ENCODE measurements at places on chromosomes 2 and 18.

DNA sequence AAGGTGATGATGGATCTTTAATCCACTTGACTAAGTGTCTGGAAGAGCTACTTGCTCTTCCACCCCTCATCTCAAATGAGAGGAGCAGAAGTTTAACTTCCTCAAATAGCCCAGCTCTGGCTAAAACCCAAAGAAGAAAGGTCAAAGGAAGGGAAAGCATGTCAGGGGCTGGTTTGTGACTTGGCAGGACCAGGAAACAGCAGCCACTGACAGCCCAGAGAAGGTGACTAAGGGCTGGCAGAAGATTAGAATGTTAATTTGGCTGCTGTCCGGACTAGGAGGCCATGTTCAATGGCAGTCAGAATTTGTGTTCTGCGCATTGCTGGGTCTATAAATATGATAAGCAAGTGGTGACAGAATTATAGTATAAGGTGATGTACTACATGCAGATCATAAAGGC, 386.2 kb downstream of the SETBP1 start:
- peak; percentile 89 for DNase-seq

DNA sequence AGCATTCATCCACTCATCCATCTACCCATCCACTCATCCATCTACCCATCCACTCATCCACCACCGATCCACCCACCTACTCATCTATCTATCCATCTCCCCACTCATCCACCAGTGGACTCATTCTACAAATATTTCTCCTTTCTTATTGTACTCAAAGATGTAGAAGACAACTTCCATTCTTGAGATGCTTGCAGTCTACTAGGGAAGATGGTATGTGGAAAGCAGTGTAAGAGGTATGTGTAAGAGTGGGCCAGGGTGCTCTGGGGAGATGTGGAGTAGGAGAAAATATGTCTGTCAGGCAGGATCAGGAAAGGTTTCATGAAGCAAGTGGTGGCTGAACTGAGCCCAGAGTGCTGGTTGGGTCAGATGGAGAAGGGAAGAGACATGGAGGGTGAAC, 150.8 kb downstream of the CELF4 start:
- no peak for DNase-seq

DNA sequence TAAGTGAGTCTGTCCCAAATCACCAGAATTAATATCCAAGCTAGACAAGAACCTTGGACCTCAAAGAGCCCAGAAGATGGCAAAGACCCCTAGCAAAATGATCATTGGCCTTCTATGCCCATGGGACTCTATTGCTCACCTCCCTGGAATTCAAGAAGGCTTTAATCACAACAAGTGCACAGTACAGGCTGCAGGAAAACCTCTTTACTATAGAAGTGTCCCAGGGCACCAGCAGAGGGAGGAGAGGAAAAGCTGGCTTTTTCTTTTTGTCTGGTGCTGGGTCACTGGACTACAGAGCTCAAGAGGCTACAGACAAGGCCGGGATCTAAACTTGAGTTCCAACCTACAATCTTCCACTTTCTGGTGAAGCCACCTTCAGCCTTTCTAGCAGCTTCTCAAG, 88.3 kb upstream of the PPP1CB start:
- no peak for DNase-seq

GRCh38 chr2:195451160-195451559, 205.9 kb upstream of the SLC39A10 start:
- no peak for DNase-seq

- no peak for DNase-seq
Measured at GRCh38 chr18:73264562-73264921, 396.8 kb upstream of the NETO1 start.

DNA sequence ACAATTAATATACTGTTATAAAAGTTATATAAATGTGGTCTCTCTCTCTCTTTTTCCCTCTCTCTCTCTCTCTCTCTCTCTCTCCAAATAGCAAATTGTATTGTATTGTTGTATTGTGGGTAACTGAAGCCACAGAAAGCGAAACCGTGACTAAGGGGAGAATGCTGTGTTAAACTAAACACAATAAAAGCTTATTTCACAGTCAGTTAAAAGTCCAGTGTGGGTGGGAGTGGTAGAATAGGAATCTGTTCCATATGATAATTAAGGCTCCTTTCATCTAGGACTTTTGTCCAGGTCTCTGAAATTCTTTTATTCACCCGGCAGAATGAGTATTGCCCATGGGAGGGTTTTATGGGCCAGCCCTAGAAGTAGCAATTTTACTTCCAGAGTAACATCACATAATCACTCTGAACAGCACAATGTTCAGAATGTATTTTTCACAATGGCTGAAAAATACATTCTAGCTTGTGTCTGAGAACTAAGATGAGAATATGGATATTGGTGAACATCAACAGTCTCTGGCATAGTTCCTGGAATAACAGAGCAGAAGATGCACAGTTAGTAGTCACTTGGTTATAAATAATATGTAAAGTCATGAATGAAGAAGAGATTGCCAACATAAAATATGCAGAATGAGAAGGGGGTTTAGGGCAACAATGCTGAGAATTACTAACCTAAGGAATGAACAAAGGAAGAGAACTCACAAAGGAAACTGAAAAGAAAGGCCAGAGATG, 399.1 kb downstream of the PLCL1 start:
- no peak for DNase-seq

- DNase-seq: peak; percentile 36
Measured at GRCh38 chr2:72057308-72057707, 90.4 kb downstream of the CYP26B1 start.

- DNase-seq: no peak
Measured at GRCh38 chr2:197223451-197223850, 87.1 kb downstream of the ANKRD44 start.

GRCh38 chr2:32680942-32681341, 53.1 kb downstream of the TTC27 start:
- no peak for DNase-seq

GRCh38 chr18:13517369-13517768, 209.0 kb downstream of the FAM210A start:
- DNase-seq: no peak

DNA sequence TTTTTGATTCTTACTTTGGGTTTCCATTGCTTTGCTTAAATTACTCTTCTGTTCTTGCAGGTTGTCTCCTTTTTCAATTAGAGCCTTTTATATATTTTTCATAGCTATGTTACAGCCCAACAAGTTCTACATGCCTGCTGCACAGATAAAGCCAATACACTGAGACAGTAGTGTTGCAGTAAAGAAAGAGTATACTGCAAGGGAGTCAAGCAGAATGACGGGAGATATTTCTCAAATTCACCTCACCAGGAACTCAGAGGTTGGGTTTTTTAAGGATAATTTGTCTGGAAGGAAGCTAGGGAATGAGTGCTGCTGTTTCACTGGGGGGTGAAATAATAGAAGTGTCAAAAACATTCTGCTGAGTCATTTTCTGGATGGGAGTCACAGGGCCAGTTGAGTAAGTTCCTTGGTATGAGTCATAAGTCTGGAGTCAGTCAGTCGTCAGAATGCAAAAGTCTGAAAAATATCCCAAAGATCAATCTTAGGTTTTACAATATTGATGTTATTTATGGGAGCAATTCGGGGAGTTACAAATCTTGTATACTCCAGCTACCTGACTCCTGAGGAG, 193.0 kb upstream of the RGPD4 start:
- peak; percentile 80 for DNase-seq

DNA sequence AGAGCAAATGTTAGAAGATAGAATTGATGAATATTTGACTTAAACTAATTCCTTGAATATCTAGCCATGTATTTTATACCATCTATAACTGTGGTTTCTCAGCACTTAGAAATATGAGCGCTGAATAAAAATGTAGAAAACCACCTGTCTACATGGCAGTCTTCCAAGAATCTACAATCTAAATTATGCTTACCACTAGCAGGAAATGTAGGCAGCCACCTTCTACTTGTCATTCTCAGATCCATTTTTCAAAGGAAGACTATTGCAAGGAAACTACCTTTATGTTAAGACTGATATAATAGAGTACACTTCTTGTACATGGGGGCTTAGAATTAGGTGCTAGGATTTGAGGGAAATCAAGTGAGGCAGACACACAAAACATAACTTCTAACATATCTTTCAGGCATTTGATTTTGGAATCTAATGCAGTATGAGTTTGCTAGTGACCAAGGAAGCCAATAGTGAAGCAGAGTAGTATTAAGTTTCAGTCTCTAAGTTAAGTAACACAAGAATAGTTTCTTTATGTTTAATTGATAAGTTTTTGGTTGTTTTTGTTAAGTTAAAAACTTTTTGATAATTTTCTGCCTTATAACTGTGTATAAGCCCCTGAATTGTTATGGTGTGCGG, 175.9 kb upstream of the ITGA4 start:
- DNase-seq: no peak

GRCh38 chr2:238281826-238282480, 6.5 kb downstream of the PER2 start:
- peak; percentile 25 for DNase-seq

- DNase-seq: no peak
Measured at GRCh38 chr2:143960177-143960576, 559.7 kb downstream of the ZEB2 start.

- no peak for DNase-seq
Measured at GRCh38 chr2:165191096-165191728, 12.6 kb downstream of the SCN3A start.

- no peak for DNase-seq
Measured at GRCh38 chr18:25651553-25651952, 299.6 kb upstream of the ZNF521 start.

DNA sequence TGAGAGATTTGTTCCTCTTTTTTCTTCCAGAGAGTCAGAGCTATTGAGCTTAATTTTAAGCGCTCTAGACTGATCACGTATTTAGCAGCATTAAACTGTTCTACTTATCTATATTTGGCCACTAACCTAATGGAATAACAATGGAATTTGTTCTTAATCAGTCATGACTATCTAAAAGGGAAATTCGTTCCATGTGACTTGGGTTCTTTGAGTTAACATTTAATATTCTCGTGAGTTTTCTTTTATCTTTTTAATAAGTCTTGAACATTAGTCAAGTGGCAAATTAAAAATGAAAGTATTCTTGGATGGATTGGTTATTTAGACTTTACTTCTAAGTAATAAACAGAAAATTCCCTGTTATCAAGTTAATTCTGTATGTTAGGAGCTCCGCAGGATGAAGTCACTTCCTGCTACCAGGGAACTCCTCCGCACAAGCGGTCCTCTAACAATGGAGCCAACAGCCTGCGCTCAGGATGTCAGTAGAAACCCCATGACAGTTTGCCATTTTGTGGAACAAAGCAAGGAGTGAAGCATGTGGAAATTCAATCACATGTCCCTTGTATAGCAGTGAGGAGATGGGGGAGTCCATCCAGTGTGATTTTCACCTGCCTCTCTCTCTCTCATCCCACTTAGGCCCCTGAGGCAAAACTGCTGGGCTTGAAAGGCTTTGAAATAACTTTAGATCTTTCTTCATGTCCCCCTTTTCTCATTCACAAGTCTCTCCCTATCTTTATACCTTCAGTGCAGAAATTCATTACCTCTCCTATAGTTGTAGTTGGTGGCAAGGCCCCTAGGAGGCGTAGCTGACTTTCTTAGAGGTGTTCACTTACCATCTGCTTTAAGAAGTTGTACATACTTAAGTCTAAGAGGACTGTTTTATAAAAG, 138.1 kb downstream of the WDR7 start:
- peak; percentile 1 for DNase-seq

DNA sequence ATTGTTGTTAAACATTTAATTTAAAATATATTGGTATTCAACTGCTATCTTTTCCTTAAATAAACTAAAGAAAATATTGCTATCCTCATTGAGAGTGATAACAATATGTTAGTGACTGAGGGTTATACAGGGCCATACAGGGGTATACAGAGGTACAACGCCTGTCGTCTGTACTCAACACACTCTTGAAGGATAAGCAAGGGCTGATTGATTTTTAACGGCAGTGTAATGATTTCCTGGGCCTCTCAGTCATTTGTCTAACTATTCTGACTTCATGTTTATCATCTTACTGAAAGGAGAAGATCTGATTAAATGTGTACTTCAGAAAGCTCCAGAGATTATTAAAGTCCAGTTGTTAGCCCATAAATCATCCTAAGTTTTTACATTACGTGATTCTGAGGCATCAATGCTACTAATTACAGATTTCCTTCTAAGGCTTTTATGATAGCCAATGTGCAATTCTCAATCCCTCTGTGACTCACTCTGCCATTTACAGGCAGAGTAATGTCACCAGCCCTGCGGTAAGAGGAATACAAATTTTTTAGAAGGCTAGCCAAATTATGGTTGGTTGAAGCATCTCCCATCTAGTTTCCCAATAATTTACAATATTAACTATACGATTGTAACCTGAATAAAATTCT, 893.0 kb upstream of the CHAC2 start:
- no peak for DNase-seq

- peak; percentile 66 for DNase-seq
Measured at GRCh38 chr2:15159751-15160177, 401.4 kb downstream of the NBAS start.

DNA sequence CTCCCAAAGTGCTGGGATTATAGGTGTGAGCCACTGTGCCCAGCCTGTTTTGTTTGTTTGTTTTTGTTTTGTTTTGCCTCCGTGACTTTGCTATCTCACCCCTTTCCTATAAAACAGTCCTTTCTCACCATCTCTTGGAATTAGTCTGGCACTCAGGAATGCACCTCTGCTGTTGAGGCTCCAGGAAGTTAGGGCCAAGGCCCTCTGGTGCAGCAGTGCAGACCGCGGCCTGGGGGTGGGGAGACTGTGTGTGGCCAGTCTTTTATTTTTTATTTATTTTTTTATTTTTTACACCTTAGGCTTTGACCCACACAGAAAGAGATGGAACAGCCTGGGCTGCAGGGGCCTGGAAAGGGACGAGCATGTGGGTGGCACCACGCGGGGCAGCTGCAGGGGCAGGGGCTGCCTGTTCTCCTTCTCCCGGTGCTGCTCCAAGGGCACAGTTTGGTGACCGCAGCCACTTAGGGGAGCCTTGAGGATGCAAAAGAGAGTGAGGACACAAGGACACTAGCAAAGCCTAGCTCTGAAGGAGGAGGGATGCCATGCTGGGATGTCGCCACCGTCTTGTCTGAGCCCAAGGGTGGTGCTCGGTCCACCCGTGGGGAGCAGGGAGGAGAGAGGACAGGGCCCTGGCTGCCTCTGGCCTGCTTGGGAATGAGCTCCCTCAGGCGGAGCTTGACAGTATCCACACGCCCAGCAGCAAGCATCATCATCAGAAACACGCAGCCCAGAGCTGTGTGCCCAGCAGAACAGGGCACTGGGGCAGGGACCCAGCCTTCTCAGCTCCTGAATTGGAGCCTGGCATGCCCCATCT, 19.4 kb upstream of the ALPI start:
- DNase-seq: no peak

- DNase-seq: no peak
Measured at GRCh38 chr2:19810637-19811036, 91.1 kb downstream of the TTC32 start.

- DNase-seq: peak; percentile 34
Measured at GRCh38 chr2:216504376-216504762, 5.7 kb downstream of the RPL37A start.

DNA sequence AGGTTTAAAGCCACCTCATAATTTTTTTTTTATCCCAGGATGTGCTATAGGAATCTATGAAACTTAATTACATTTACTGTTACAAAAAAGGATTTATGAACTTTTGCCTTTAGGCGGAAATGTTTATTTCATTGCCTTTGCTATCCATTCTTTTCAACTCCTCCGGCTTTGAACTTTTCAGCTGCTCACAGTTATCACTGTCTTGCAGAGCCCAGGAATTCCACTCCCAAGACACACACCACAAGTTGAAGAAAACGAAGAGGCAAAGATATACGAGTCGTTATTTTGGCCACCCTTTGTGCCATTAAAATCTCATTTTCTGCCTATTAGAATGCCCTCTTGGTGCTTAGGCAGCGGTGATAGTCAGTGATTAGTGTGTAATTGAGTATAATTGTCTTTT, 80.0 kb downstream of the PAX3 start:
- no peak for DNase-seq

- peak; percentile 38 for DNase-seq
Measured at GRCh38 chr2:48320742-48321141, 209.2 kb upstream of the STON1 start.

Measured in NB4 (cell line).